Renal cortex interstitium (tissue), 15 donors: ENCODE measurements at places on chromosomes 3 and 15. TPM values are rescaled to one million over a fixed set of nuclear protein-coding genes. Genes with fewer than 3 reads are reported as not detected.

Gene CPNE9
- not detected for polyA plus RNA-seq

Gene CPEB1
- 2.2 TPM for polyA plus RNA-seq

Gene SLC28A1
- polyA plus RNA-seq, result 7.2 TPM

Gene BNC1
- polyA plus RNA-seq, result 0.13 TPM

Gene CHL1
- 17.1 TPM for polyA plus RNA-seq

Gene LRRIQ4
- polyA plus RNA-seq, result 0.17 TPM

Gene RLBP1
- polyA plus RNA-seq, result not detected

Gene FETUB
- polyA plus RNA-seq, result 0.31 TPM

Gene CMTM7
- polyA plus RNA-seq, result 50.4 TPM
